ENCODE measurements at places on chromosomes 1 and 21.
A peak's percentile ranks its signal among the peaks of the same experiment; 100 is the strongest.

- no peak for DNase-seq
Observed at GRCh38 chr1:10232163-10232562, 21.8 kb downstream of the KIF1B start.

DNA sequence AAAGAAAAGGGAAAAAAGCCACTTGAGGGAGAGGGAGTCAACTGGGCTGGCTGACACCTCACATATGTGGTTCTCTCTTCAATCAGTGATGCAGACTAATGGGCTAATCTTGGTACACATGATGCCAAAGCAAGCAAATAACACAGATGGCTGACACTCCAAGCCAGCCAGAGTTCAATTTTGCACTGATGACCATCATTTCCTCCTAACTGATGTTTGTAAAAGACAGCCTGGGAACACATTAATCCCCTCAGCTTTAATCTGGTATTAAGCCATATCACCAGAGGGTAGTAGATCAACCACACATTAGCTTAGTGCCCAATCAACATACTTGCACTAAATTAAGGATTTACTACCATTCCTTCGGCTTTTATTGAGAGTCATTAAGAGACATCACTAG is 2.8 kb downstream of the VPS72 start:
- no peak for DNase-seq

DNA sequence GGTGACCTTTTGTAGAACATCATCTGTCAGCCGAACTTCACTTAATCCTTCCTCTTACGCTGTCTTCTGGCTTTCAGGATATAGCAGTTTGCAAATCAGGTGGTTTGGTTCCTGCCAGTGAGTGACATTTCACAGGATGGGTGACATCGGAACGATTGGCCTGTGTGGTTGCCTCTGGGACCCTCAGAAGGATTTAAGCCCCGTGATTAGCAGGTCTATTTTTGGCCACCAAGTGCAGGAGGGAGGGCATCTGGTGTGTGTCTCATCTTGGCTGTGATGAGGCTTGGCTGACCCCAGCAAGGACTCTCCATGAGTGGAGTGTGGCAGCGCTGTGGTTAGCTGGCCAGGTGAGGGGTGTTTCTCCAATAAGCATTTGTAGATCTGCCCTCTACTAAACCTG is 407.6 kb upstream of the VAMP3 start:
- DNase-seq = no peak

GRCh38 chr1:96872757-96873156 is 151.2 kb downstream of the PTBP2 start:
- no peak for DNase-seq

GRCh38 chr1:17890815-17891191 is 135.7 kb downstream of the ACTL8 start:
- DNase-seq = no peak

GRCh38 chr1:23704834-23705495 is 13.4 kb downstream of the RPL11 start:
- DNase-seq = no peak

GRCh38 chr1:11651017-11651416 is 3.2 kb downstream of the FBXO2 start:
- DNase-seq = no peak

DNA sequence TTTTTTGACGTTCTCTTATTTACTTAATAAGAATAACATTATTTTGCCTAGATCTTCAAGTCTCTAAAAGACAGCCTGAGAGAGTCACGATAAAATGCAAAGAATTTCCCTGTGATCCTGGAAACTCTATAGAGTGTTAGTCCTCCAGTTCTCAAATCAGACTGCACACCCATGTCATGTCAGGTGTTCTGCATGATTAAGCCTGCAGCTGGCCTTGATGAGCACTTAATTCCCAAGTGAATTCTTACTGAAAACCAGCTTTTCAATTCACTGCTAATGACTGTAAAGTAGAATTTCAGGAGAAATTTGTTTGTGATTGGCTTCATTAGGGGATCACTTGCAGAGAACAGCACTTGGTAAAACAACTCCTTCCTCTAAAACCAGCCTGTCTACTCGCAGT is 41.9 kb downstream of the CHML start:
- DNase-seq = peak; percentile 25

- no peak for DNase-seq
Observed at GRCh38 chr1:180909005-180909414, 3.7 kb upstream of the KIAA1614 start.

GRCh38 chr1:225290244-225290643 is 137.6 kb downstream of the LBR start:
- no peak for DNase-seq

Data from NCI-H1436 (cell line).